ENCODE measurements at places on chromosomes 4 and X.

DNA sequence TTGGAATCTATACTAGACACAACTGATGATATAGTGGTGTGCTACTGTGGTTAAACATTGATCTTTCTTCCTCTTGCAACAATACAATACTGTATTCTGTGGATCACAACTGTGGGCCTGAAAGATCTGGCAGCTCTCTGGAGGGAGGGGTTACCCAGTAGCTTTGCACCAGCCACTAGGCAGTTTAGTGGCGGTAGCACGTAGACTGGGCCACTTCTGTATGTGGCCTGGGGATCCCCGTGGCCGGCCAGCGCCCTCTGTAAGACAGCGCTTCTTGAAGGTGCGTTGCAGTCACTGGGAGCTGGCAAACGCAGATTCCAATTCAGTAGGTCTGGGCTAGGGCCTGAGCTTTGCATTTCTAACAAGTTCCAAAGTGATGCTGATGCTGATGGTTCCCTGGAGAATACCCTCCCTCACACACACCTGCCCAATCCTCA lies 168.6 kb downstream of the MGST2 start:
- DNase-seq: no peak

DNA sequence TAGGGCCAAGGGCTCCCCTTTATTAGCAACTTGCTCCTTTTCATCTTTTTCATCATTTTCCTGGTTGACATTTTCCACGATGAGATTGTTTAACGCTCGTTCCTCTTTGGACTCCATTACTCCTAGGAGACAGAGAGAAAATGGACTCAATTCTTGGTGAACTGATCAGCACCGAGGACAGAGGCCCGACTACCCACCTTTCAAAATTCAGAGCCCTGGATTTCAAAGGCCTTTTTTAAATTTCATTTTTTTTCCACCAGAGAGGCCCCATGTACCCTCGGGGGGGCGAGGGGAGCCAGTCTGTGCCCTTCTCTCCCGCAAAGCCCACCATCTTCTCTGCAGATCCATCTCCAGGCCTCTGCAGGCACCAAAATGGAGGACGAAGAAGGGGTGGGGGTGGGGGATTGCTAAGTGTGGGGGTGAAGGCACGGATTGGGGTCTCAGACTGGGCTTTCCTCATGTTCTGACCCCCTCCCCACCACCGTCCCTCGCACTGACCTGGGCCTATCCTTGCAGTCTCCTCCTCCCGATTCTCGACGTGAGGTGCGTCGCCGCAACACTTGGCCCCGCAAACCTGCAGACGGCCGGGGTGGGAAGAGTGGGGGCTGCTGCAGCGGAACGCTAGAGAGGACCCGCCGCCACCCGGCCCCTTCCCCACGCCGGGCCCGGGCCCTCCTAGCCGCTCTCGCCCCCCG lies 783 bp downstream of the BEX2 start:
- no peak for DNase-seq

DNA sequence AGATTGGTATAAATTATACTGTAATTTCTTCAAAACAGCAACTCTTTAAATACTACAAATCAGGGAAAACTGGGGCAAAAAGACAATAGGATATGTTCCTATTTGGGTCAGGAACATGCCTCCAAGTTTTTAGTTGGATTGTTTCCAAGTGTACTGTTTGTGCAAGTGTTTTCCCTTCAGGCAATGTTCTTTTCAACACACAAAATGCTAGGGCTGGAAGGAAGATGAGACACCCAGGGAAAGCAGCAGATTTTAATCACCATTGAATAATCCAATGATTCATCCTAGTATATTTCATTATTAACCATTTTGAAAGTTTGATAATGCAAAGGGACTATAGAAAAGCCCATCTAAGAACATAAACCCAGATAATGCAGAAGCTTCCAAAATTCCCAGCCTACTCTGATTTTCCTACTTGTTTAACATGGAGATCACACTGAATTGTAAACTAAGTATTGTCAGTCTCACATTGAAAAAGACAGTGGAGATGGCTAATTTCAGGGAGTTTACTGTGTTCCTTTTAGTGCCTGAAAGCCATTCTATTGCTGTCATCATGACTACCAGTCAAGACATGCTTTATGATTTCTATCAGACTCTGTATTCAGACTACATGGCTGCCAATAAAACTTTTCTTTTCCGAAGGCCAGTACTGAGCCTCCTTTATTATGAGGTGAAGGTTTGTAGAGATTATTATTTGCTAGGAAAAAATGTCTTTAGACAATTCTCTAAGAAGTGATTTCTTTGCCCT lies 38.6 kb downstream of the COL4A6 start:
- no peak for DNase-seq

GRCh38 chr4:147546349-147546748 lies 65.5 kb downstream of the EDNRA start:
- DNase-seq: no peak

GRCh38 chrX:150032742-150033141 lies 94.5 kb upstream of the EOLA2 start:
- DNase-seq: no peak

DNA sequence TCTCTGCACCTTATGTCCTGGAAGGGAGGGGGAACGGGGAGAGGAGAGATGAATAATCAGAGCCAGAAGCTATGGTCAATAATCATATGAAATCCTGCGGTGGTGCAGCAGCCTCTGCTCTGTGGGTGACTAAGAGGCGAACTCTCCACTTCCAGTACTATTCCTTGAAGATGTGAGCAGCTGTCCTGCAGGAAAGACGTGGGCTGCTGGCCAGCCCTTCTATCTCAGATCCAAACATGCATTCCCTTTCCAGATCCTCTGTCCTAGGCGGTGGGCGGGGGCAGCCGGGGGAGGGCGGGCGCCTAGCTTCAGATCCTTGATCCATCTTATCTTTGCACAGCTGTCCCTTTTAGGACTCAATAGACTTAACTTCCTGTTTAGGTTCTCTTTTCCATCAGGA lies 34.5 kb downstream of the SPINK2 start:
- DNase-seq: no peak

GRCh38 chrX:103615781-103616371 lies 8.1 kb downstream of the TCEAL3 start:
- no peak for DNase-seq

DNA sequence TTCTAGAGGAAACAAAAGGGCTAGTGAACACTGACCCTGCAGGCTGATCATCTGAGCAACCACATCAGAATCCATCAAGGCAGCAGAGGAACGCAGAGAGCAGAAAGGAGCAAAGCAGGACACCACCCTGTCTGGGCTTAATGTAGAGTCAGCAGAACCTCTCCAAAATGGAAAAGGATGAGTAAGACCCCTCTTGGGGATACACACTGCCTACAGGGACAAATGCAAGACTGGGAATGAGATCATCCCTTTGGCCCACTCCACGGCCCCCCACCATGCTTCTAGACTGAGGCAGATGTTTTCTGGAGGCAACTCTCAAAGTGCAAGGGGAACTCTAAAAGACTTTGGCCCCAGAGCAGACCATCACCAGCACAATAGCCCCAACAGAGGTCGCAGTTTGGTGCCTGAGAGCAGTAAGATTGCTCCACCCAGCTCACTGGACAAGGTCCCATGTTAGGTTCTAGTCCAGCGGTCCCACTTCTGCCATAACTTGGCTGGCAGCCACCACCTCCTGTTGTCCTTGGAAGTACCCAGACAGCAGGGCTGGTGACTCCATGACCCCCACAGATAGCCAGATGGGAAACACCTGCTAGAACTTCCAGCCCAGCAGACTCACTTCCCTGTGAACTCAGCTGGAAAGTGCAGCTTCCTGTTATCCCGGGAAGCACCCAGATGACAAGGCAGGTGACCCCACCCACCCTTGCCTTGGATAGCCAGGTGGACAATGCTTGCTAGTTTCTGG lies 372.7 kb downstream of the INPP4B start:
- no peak for DNase-seq

DNA sequence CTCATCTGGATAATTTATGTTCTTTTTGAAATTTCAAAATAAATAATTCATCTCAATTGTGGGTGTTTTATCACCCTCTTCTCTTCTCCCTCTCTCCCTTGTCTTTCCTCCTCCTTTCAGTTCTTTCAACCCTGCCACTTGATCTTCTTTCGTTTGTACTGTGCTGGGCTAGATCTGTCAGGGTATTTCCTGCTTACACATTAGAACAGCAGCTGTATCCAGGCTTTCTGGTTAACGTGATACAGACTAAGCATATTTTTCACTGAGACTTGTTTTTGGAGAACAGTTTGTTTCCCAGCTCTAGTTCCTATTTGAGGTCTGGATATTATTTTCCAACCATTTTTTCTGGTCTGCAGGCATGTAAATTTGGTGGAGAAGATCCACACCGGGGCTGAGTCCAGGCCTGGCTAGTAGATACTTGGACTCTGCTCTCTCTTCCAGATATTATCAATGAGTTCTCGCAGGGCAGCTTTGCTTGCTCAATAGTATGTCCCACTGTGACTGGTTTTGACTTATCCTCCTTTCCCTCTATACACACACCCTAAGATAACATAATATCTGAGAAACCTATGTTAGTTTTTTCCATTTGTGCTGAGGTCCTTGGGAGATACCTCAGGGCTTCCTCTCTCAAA lies 1310.7 kb upstream of the TENM3 start:
- no peak for DNase-seq

GRCh38 chrX:643241-643595 lies 12.6 kb downstream of the SHOX start:
- DNase-seq: no peak

DNA sequence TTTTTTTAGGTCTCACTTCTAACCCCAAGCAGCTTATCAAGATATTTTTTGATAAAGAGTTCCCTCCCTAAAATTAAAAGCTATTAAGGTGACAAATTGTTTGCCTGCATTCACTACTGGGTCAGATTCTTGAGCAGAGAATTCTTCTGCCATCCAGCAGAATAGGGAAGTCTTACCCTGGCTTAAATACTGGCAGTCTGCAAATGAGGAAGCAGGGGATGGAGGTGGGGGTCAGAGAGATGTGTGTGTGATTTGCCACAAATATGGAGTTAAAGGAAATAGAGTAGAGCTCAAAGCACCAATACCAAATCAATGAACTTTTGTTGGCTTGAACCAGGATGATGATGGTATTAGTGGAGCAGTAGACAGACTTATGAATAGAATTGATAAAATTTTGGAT lies 122.2 kb downstream of the ANXA5 start:
- DNase-seq: no peak

DNA sequence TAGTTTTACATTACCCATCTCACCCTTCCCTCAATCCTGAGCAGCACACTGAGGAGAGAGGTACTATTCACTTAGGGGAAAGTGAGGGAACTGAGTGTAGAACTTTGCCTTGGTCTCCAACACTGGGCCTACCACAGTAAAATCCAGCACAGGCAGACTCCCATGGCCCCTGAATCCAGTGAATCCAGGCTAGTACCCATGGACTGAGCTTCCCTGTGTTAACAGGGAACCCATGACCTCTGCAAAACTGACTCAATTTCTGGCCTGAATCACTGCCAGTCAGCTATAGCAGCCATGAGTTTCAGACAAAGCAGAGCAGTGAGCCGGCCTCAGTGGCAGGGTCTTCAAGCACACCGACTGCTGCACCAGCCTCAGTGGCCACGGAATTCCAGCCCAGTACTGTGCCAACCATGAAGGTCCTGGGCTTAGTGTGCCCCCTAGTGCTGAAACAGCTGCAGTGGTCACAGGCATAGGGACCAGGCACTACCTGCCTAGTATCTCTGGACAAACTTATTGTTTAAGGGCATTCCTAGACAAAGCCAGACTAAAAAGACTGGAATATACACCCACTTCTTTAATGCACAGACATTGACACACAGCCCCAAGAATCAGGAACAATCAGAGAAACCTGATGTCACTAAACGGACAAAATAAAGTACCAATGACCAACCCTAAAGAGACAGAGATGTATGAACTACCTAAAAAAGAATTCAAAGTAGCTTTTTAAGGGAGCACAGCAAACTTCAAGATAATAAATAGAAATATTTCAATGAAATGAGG lies 127.4 kb upstream of the RPL34 start:
- no peak for DNase-seq

- DNase-seq: no peak
These were observed 665 bp downstream of the PSMD10 start for GRCh38 chrX:108090491-108091263.

- no peak for DNase-seq
These were observed at the start of gene NMU for GRCh38 chr4:55635741-55636655. NMU (minus strand) TSS chr4:55636298; CDS start chr4:55636192, 106 bp downstream.

DNA sequence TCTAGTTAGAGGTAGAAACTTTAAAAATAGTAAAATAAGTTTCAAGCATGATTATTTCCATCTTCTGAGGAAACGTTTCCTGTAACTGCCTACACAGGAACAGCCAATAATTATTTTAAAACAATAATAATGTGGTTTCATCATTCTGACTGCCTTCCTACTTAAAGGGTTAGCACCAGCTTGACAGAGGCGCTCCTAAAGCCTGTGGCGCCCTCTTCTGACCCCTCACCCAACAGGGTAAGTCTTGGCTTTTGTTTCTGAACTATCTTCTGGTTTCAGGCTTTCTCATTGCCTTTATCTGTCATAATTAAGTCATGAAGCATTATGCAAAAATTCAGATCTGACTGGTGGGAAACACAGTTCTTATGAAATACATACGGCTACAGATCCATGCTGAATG lies 96.7 kb downstream of the ITM2A start:
- DNase-seq: peak; percentile 54

- no peak for DNase-seq
These were observed 65.9 kb downstream of the MTHFD2L start for GRCh38 chr4:74223801-74224200.

GRCh38 chr4:76206222-76206942 lies 7.2 kb downstream of the SCARB2 start:
- no peak for DNase-seq

- no peak for DNase-seq
These were observed 12.7 kb upstream of the PAGE4 start for GRCh38 chrX:49816435-49816834.

GRCh38 chr4:56435140-56435926 lies at the start of gene PPAT:
PPAT (minus strand) TSS chr4:56435615; CDS start chr4:56435477, 138 bp downstream.
- peak; percentile 97 for DNase-seq

DNA sequence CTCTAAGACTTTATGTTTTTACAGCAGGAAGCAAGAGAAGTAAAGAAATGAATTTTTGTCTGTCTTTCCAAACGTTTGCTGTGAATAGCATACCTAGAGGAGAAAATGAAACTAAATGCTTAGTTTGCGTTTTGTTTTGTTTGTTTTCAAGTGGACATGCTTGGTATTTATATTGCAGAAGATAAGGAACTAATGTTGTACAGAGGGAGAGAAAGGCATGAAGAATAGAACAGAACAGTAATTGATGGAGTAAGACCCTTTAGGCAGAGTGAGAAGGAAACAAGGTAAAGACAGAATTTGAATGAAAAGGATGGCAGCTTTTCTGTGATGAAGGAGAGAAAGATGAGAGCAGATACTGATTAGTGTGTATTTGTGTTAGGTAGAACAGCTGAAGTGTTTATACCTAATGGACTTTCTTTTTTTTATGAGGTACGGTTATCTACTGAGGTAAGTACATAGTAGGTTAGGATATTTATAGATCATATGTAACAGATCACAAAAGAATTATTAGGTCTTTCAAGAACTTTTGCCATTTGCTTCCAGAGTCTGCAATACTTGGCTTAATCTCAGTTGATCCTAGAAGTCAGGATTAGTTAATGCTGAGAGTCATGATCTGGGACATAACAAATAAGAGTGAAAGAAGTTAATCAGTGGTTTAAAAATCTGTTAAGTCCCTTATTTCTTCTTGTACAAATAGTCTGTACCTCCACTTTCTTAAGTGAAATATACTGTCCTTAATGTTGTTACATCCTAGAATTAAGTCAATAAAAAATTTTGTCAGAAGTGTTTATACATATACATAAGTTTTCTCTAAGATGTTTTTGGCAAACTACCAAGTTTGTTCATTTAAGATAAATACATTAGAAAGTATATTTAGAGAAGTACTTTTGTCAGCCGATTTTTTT lies 36.8 kb downstream of the FABP2 start:
- DNase-seq: no peak

All from activated CD8-positive, alpha-beta memory T cell treated with anti-CD3 and anti-CD28 coated beads for 4 hours (primary cell).